ENCODE measurements at places on chromosomes 5 and 9.

GRCh38 chr5:1226839-1227581, 1.8 kb downstream of the SLC6A18 start:
- no peak for DNase-seq

- DNase-seq = peak; percentile 78
Measured at GRCh38 chr9:136267261-136268111, 21.9 kb upstream of the QSOX2 start.

DNA sequence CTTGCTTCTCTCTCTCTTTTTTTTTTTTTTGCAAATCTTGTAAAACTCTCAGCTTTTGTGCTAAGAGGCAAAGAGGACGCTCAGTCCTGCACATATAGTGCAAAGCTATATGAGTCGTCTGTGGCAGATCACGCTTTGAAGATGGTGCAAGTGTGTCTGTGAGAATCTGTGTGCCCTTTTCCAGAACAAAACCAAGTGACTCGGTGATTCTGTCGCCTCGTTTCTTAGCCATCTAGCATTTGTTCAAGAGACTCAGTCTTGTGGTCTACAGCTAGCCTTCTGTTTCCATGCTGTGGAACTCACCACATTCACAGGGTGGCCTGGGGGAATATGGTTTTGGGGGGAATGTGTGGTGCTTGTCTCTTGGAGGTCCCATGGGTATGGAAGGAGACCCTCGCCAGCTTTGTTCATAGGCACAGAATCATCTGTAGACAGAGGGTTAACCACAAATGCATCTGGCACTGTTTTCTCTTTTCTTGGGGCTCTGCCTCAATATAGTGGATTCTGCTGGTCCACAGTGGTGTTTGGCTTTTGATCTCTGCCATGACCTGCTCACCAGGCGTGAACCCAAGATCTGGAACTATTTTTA, 82.1 kb downstream of the C9orf152 start:
- no peak for DNase-seq

DNA sequence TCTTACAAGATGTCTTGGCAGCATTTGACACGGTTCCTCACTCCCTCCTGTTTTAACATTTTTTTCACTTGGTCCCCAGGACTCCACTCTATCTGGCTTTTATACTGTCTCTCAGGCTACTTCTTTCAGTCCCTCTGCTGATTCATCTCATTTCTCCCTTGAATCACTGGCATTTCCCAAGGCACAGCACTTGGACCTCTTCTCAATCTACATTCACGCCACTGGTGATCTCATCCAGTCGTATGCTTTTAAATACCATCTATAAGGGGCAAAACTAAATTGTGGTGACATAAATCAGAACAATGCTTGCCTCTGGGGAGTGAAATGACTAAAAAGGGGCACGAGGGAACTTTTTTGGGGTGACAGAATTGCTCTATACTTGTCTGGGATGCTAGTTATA, 47.1 kb downstream of the MAPKAP1 start:
- no peak for DNase-seq

DNA sequence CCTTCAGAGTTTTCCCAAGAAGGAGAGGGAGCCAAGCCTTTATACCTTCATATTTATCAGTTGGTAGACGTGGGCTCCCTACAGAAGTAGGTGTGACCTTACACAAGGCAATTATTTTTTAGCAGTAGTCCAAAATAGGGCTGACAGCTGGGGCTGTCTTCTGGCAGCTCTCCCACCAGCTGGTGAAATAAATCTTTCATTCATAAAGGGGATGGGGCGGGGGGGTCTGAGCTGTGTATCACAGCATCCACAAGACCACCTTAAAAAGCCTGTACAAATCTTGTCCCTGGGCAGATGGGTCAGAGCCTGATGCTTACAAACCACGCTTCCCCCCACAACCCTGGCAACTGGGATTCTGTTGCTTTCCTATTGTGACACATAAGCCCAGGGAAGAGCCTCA, 19.7 kb downstream of the CSF2 start:
- no peak for DNase-seq

DNA sequence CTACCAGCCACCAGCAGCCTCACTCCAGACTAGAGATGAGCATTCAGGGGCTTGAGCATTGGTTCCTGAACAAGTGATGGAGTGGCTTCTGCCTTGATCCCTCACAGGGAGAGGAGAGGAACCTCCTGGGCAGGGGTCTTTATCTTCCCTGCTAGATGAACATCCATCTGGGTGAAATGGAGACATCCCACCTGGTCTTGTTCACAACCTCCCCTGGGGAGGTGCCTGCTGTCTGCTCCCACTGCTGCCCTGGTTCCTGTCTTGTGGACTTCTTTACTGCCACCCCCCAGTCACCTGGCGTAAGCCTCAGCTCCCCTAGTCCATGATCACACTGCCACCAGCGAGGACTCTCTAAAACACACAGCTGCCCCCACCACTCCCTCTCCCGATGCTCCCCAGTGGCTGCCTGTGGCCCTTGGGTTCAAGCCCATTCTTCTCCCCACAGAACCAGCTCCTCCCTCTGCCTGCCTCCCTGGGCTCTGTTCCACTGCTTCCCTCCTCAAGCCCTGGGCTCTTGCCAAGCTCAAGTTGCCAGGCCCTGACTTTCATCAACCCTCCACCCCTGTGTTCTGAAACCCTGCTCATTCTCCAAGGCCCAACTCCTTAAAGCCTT, 51.5 kb downstream of the COL15A1 start:
- DNase-seq = no peak

GRCh38 chr9:126860077-126860756, at the start of gene ZBTB34:
TSS of gene ZBTB34 (plus strand) at chr9:126860639. CDS start at chr9:126879400, 18,761 bp downstream.
- DNase-seq = peak; percentile 67

DNA sequence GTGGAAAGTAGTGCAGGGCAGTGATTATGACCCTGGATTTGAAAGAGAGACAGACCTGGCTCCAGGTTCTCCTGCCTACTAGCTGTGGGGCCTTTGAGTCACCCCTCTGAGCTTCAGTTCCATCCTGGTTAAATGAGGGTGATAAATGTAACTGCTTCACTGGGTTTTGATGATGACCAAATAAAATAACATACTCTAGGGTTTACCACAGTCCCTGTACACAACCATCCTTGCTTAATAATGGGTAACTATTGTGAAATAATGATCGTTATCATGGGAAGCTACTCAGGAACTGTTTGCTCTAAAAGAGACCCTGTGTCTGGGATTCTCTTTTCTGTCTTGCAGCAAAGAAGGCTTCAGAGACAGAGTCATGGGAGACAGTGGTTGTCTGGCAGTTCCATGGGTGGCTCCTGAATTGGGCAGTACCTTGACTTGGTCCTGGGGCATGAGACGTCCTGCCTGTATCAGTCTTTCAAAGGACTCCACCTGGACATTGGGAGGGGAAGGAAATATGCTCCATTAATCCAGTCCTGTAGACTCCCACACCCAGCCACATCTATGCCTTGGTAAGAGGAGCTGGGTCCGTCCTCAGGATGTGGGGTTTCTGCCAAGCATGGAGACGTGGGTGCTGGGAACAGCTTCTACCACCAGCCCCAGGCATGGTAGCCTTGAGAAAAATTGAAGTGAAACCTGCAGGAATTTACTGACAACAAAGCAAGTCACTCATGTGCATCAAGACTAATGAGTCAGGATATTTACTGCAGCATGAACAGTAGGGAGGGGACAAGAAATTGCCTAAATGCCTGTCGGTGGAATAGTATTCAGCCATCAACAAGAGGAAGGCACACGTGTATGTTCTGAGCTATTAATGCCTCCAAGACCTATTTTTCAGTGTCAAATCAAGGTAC, 23.4 kb downstream of the AKNA start:
- DNase-seq = no peak

- no peak for DNase-seq
Measured at GRCh38 chr9:113992276-113992951, 85.7 kb downstream of the AMBP start.

DNA sequence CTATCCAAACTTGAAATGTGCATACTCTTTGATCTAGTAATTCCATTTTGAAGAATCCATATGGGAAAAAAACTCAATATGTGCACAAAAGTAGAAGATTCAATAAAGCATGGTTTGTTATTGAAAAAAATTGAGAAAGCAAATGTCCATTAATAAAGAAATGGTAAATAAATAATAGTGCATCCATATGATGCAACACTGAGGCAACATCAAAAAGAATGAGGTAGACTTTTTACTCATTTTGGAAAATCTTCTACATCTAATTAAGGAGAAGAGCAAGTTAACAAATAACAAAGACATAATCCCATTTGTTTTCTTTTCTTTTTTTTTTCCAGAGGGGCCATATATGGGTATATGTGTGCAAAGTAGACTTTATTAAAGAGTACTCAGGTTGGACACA, 52.5 kb upstream of the FST start:
- no peak for DNase-seq

DNA sequence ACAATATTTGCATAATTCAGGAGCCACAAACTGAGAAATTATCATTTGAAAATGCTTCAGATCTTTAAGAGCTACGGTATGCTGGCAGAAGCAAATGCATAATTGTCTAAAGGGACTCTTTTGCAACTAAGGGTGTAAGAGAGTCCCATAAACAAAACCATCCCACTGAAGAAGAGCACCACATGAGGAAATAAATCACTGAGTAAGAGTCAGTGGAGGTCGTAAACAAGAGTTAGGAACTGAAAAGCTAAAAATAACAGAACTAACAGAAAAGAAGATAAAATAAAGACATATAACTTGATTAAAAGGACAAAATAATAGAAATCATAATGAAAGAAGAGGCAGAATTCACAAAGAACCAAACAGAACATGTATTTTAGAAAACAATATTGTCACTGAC, 3.5 kb upstream of the SMC2 start:
- no peak for DNase-seq

- DNase-seq = peak; percentile 11
Measured at GRCh38 chr5:93621327-93621798, 38.3 kb downstream of the NR2F1 start.

GRCh38 chr9:80881940-80882339, 807.4 kb downstream of the TLE1 start:
- DNase-seq = no peak

DNA sequence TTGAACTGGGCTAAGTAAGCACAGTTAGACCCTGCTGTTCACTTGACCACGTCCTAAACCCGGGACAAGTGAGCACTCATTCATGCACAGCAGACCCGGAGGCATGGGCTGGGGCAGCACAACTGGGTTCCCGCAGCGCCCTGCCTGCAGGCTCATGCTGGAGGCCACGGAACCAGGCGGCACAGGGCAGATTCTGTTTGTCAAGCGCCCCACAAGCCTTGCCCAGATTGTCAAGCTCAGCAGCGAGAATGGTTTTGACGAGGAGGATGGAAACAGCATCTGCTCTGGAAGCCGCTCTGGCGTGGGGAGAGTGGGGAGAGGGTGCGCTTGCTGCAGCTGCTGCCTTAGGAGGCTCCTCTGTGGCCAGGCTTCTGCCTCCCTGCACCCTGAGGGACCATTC, 32.7 kb downstream of the PRRT1B start:
- DNase-seq = no peak

GRCh38 chr5:153257381-153257780, 233.1 kb upstream of the GRIA1 start:
- no peak for DNase-seq

GRCh38 chr5:16600946-16601345, 15.9 kb downstream of the RETREG1 start:
- DNase-seq = no peak

DNA sequence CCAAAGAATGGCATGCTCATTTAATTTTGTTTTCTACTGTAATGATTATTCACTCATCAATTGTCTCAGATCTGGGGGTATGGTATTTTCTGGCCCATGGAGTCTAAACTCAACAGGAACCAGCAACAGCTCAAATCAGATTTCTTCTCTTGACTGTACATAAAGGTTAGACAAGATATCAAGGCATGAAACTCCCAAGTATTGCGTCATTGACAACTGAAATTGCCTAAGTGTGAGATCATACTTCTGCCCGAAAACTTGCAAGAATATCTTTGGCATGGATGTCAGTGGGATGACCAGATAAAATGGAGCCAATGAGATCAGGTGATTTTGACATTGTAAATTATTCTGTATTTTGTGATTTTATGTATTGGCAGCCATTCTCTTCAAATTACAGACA, 141.7 kb upstream of the STK32A start:
- no peak for DNase-seq

DNA sequence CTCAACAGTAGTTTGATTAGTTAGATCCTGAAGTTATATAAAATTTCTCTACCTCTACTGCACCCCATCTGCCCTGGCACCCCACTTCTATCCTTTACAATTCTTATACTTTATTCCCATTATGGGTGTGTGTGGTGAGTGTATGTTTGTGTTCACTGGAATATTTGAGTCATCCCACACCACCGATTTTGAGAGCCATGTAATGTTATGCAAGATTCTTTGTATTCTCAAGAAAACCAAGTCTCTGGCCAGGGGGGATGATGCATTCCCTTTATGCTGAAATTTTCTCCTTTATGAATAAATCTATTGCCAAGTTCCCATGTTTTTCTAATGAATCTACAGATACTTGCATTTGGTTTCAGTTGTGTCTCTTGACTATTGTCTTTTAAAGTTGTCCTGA, 266.8 kb downstream of the ARHGEF28 start:
- DNase-seq = no peak

DNA sequence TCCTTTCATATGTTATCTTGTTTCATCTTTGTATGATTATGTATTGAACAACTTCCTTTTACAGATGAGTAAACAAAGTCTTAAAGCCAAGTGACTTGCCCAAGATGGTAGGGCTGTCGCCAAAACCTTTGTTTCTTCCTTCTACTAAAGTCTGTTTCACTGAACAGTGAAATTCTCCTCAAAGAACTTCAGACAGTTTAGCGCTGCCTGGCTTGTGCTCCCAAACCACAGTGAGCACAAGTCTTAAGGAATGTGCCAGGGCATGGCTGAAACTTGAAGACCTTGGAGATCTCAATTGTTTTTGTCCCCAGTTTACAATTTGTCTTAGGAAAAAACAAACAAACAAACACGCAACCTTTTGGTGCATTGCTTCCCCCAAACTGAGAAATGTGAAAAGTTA, 273.5 kb downstream of the CRB2 start:
- no peak for DNase-seq

DNA sequence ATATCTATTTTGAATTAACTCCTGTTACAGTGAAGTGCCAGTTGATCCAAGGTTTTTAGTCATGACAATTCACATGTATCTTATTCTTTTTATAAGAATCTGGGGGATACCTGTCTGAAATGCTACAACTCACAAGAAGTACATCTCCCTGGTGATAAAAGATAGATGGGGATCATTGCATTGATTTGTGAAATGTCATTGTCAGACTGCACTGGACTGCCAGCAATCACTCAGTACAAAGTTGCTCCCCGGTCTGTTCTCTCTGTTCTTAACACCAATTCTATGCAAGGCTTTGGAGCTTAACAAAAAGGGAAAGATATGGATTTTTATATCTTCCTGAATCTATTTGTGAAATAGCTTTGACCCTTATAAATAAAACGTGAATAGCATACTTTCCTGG, 171.8 kb upstream of the PCSK5 start:
- no peak for DNase-seq

DNA sequence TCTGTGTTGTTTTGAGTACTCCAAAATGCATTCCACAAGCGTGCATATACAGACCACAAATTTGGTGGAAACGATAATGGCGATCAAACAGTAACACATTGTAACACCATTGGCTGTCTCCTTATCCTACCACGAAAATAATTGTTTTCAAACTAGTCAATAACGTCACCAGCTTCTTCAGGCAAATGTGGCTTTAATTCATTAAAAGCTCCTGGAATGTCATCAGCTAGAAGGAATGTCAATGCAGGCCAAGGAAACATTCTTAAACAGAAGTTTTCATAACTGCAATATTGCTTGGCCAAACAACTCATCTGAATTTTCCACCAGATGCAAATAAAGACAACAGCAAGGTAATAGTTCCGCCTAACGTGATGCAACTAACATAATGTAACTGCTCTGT, 71.6 kb upstream of the XPA start:
- no peak for DNase-seq

- no peak for DNase-seq
Measured at GRCh38 chr5:113067635-113068344, 91.2 kb downstream of the DCP2 start.
